ENCODE measurements at places on chromosomes 13 and 19.

DNA sequence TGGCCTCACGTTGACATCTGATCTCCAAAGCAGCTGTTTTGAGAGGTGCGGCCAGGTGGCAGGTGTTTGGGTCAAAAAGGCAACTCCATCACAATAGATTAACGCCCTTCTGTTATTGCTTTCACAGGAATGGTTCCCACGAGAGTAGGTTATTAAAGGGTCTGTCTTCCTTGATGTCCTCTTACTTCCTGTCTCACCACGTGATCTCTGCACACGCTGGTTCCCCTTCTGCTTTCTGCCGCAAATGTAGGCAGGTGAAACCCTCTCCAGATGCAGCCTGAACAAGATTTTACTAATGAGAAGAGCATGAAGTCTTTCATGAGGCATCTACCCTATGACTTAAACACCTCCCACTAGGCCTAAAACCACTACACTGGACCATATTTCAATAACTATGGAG lies 22.8 kb upstream of the ZNF564 start:
- no peak for DNase-seq

DNA sequence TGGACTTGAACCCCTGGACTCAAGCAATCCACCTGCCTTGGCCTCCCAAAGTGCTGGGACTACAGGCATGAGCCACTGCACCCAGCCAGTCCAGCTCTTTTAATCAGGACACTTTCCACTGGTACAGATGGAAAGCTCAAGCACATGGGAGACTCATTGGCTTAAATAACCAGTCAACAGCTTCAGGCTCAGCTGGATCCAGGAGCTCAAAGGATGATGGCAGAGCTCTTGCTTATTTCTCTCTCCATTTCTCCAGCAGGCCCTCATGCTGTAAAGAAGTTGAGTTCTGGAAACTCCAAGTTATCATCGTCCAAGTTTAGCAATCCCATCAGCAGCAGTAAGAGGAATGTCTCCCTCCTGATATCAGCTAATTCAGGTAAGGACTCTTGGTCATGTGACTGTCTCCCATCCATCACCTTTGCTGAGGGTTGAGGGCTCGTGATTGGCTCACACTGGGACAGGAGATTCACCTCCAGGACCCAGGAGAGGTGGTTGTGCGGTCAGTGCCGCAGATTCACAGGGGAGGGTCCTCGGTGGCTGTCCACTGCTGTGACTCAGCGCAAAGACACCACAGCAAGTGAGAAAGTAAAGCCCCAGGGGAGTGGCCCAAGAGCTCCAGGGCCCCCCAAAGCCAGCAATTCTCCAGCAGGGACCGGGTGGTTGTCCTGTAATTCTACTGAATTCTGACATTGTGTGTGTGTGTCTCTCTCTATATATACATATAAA lies 5.1 kb downstream of the CCL25 start:
- no peak for DNase-seq

- no peak for DNase-seq
Measured at GRCh38 chr19:6216996-6217751, 62.6 kb downstream of the MLLT1 start.

DNA sequence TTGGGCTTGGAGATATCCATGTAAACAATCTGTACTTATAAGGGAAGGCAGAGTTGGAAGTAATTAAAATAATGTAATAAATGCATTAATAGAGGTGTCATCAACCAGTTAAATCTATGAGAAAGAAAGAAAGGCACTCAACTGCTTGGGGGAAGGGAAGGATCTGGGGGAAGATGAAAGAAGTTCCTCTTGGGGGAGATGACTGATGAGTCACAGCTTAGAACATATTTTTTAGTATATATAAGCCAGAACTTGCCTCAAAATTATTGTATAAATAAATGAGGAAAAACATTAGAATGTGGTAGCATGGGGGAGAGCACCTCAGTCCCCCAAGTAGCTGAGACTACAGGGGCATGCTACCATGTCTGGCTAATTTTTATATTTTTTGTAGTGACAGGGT lies 205.8 kb downstream of the GGACT start:
- DNase-seq = no peak

All from activated CD4-positive, alpha-beta T cell treated with anti-CD3 and anti-CD28 coated beads, Interleukin-10, Interleukin-2, amounts not matched to agents 100 ng/mL and 50 ng/mL, durations not matched to agents 16 hours and 8 hours (primary cell).